ENCODE measurements at places on chromosomes 11 and 22.

DNA sequence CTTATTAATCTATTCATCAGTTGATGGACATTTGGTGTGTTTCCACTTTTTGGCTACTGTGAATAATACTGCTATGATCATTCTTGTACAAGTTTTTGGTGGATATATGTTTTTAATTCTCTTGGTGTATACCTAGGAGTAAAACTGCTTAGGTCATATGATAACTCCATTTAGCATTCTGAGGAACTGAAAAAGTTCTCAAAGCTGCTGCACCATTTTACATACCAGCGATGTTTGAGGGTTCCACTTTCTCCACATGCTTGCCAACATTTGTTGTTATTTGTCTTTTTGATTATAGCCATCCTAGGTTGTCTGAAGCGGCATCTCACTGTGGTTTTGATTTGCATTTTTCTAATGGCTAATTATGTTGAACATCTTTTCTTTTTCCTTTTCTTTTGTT lies 4.1 kb upstream of the ACER3 start:
- no peak for DNase-seq

DNA sequence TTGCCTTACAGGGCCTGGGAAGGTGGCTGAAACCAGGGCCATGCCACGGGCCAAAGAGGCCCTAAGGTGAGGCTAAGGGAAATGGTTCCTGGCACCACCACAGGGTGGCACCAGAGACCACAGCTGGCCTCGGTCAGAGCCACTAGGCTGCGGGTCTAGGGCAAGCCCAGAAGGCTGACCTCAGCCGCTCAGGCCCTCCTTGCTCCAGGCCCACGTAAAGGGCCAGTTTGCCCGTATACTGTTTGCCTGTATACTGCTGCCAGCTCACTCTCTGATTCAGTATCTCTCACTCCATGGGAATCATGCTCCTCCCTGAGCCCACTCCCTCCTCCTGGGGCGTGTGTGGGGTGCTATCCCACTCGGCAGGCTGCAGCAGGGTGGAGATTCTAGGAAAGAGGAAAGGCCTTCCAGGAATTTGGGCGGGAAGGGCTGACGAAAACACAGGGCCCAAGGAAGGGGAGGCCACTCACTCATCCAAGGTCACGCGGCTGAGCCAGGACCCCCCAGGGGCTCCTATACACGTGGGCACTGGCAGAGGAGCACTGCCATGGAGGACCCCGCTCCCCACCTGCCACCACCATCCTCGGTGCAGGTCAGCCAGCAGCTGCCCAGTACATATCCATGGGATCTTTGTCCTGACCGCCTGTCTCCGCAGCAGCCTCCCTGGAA lies 62.4 kb downstream of the NECTIN1 start:
- DNase-seq: peak; percentile 15

DNA sequence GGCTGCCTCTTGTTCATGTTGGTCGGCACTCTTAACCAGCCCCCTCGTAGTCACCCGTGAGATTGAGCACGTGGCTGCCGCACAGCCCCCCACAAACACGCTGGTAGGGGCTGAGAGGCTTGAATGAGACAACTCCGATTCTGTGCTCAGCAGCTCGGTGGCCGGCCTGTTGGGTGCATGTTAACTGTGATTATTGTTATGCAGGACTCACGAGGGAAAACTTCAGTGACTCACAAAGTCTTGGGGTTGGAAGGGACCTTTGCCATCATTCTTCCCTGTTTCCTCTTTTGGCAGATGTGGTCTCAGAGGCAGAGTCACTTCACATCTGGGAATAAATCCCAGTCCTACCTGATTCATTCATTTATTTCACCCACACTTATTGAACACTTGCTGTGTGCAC lies 75.2 kb downstream of the ADAMTS15 start:
- no peak for DNase-seq

- no peak for DNase-seq
These were observed 82.3 kb downstream of the PDE2A start for GRCh38 chr11:72591785-72592502.

GRCh38 chr11:126104420-126104819 lies 41.8 kb upstream of the CDON start:
- DNase-seq: no peak

DNA sequence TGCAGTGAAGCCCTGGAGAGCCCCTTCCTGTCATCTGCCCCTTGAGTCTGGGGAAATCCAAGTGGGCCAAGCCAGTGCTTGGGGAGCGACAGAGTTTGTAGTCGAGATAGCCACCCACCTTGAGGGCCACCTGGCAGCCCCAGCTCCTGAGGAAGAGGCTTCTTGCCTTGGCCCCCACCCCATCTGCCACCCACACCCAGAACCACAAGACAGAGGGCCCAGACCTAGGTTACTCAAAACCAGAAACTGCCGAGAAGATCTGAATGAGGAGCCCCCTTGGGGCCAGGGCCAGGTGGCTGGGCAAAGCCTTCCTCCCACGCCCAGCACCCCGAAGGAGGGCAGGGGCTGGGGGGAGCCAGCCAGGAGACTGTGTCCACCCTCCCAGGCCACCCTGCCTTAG lies 18.8 kb upstream of the PRR5 start:
- no peak for DNase-seq
